ENCODE measurements at places on chromosomes 11 and 22.

GRCh38 chr11:17898782-17899181 lies 114.1 kb downstream of the SERGEF start:
- DNase-seq, result no peak

DNA sequence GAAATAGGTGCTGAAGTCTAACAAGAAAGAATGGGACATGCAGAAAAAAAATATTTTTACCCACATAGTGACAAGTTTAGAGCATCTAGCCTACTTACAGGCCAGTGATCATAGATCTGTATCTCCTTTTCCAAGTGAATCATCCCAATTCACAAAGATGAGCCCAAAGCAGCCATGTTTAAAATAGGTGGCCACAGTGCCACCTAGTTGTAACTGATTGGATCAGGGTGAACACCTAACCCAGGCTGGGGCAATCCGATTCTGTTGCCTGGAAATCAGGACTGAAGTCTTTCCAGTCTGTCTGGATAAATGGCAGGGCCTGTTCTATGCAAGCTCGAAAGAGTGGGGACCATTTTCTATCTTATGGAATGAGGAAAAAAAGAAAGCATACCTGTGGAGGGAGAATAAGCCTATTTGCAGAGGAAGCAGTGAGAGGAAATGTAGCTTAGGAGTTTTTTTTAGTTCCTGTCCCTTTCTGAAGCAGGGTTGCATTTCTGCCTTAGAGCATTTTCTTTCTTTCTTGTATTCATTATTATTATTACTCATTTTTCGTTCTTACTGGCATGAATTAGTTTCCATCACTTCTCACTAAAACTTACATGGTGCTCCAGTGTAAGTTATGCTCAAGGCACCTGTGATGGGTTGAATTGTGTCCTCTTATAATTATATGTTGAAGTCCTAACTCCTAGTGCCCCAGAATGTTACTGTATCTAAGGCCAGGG lies 113.2 kb upstream of the RAG2 start:
- no peak for DNase-seq

DNA sequence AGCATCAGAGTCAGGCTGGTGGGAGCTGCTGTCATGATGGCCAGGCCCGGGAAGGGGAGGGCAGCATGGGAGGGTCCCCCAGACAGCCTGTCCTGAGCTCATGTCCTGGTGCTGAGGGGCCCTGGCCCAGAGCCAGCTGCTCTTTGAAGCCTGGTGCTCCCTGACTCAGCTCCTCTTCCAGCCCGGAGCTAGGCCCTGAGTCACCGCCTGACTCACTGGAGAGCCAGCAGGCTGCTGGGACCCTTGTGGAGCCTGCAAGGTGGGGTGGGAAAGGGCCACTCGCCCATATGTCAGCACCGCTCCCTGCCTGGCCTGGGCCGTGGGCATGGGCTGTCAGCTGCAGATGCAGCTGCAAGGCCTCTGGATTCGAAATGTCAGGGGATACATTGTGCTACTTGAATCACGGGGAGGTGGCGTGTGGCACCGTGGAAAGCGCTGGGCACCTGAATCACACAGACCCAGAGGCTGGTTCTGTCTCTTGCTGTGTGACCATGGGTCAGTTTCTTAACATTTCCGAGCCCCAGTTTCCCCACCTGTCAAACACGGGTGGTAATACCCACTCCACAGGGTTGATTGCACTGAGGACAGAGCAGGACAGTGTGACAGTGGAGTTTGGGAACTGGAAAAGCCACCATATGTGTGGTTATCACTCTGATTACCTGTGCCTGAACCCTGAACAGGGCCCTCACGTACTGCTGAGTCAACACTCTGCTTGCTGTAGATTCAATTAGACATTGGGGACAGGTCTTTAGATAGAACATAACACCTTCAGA lies 4.4 kb downstream of the CACNA1I start:
- DNase-seq, result no peak

DNA sequence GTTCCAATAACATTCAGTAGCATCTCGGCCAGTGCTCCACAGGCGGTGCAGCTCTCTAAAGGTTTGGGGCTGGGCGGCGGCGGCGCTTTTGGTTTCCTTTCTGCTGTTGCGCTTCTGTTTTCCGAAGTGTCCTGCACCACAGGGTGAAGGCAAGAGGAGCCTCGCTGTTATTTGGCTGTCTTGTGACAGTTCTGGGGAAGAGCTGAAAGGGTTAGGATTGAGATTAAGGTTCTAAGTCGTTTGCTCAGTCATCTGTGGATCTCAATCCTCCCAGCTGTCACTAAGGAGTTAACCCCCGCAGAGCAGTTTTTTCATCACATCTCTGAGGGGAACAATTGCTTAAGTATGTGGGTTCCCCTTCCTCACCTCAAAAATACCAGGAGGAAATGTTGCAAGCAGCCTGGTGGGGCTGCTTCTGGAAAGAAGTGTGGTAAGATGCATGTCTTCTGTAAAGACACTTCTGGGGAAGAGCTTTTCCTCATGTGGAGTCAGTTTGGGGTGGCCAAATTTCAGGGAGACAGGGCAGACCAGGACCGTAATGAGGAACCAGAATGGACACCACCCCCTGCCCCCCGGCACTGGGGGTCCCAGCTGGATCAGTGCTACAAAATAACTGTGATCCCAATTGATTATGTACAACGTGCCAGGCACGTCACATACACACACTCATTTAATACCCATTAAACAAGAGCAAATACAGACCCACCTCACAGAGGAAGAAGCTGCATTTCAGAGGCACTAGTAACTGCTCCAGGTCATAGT lies 14.2 kb downstream of the TMEM121B start:
- DNase-seq, result peak; percentile 37

- DNase-seq, result no peak
Observed at GRCh38 chr11:92964471-92964870, 5.0 kb upstream of the MTNR1B start.

- DNase-seq, result no peak
Observed at GRCh38 chr22:21714786-21715185, 20.8 kb downstream of the YPEL1 start.

DNA sequence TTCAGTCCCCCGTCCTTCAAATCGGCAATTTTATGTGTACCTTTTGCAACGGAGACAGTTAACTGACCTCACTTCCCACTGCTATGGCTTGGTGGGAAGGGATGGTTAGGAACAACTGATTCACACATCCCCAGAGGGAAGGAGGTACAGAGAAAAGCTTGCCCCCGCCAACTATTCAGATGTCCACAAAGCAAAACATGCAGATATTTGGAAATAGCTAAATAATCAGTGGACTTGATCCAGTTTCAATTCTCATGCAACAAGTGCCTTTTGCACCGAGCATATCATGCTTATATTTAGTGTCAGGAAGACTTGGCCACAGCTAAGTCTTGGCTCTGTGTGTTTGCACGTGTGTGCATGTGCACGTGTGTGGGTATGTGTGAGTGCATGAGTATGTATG lies 144.6 kb downstream of the SNX19 start:
- DNase-seq, result no peak

GRCh38 chr11:132802947-132803346 lies 729.4 kb downstream of the OPCML start:
- DNase-seq, result no peak

GRCh38 chr11:46475926-46476545 lies 84.5 kb upstream of the CHRM4 start:
- no peak for DNase-seq

DNA sequence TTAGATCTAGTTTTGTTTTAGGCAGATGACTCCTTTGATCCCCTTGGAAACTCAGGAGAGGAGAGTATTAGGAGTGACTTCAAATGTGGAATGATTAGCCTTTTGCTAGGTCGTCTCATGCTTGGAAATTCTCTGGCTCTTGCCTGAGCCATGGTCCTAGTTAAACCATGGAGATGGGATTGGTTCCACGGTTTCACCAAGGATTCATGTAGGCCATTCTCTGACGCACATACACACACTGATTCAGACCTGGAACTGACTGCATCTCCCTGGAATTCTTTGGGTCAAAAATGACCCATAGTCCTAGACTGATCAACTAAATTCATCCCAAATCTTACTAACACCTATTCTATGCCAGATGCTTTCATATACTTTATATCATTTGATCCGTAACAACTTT lies 56.5 kb downstream of the POLD3 start:
- DNase-seq, result no peak

DNA sequence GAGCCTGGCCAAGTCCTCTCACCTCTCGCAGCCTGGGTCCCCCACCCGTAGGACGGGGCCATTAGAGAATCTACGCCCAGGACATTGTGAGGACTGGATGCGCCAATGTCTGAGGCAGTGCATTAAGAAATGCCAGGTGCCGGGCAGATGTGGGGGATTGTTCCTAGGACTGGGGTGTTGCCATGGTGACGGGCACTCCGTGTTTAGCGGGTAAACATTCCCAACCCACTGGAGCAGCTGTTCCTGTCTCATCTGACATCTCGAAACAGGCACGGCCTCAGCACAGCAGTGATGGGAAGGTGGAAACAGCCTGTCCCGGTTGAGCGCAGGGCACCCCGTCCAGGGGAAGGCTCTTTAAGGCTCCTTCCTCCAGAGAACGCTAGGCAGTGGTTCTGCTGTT lies 99.6 kb upstream of the RTL6 start:
- no peak for DNase-seq

DNA sequence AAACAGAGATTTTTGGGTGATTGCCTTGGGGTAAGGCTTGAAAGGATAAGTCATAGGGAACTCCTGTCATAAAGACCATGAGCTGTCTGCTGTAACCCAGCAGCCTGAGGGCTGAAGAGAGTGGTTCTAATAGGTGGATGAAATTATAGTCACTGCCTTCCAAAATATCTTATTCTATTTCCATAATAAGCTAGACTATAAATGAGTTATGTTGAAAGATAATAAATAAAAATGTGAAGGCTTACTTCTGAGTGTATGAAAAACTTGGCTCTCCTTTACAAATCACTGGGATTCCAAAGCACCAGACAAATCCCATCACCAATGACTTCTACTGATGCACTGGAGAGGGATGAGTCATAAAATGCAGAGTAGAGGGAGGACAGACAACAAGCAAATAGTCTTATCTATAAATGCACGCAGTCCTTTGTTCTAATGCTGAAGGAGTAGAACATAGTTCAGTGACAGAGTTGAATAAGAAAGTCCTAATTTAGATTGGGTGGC lies 775.0 kb upstream of the LRRC4C start:
- DNase-seq, result no peak

DNA sequence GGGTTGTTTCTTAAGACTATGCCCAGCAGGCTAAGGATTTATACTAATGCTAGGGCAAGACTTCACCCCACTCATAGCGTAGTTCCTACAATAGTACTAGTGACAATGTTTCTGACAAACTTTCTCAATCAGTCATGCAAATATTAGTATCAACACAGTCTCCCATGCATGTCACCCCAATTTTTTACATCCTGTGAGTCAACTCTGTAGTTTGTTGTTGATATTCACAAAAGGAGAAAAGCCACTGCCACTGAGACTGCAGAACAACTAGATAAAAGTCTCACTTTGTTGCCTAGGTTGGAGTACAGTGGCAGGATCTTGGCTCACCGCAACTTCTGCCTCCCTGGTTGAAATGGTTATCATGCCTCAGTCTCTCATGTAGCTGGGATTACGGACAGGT lies 155.2 kb downstream of the RBFOX2 start:
- no peak for DNase-seq

DNA sequence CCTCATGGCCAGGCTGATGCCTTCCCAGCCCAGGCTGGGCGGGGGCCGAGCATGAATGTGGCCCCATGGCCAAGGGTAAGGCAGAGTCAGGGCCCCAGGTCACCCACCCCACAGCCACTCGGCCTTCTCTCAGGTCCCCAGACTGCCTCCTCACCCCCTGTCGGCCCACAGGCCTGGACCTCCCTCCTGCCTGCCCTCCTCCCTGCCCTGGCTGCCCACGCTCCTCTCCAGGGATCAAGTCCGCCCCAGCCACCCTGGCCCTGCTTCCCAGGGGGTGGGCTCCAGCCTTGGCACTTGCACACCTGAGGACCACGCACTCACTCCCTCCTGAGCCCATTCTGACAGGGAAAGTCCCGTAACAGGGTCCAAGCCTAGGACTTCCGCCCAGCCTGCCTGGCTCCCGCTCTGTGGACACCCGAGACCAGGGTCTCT lies 37.8 kb upstream of the TH start:
- no peak for DNase-seq

- no peak for DNase-seq
Observed at GRCh38 chr11:63845303-63845702, 6.4 kb downstream of the MARK2 start.

DNA sequence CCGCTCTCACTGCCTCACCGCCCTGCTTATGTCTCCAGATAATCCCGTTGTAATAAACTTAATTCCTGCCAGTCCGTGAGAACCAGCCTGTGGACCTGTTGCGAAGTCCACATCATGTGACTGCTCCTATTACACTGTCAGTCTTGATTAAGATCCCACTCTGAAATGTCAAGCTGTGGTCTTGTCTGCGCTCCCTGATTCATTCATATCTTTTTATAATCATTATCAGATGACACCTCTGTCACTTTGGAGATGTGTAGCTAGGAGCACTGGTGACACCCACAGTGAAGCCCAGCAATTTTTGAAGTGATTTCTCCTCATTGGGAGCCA lies 377.3 kb downstream of the TBC1D22A start:
- no peak for DNase-seq

- DNase-seq, result no peak
Observed at GRCh38 chr11:8309862-8310261, 46.2 kb upstream of the LMO1 start.

DNA sequence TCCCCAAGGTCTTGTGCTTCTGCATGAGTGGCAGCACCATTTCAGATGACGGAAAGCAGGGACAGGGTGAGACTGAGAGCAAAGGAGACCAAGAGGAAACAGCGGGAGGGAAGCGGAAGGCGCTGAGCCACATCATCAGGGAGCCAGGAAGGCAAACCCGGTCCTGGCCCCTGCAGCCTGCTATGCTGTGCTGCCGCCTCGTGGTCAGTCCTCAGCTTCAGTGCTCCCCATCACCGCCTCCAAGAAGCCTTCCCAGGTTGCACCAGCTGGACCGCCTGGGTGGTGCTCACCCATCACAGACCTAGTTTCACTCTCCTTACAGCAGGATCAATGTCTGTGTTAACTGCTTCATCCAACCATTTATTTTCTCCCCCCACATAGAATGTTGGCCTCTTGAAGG lies 73.0 kb upstream of the PHF21B start:
- peak; percentile 36 for DNase-seq

DNA sequence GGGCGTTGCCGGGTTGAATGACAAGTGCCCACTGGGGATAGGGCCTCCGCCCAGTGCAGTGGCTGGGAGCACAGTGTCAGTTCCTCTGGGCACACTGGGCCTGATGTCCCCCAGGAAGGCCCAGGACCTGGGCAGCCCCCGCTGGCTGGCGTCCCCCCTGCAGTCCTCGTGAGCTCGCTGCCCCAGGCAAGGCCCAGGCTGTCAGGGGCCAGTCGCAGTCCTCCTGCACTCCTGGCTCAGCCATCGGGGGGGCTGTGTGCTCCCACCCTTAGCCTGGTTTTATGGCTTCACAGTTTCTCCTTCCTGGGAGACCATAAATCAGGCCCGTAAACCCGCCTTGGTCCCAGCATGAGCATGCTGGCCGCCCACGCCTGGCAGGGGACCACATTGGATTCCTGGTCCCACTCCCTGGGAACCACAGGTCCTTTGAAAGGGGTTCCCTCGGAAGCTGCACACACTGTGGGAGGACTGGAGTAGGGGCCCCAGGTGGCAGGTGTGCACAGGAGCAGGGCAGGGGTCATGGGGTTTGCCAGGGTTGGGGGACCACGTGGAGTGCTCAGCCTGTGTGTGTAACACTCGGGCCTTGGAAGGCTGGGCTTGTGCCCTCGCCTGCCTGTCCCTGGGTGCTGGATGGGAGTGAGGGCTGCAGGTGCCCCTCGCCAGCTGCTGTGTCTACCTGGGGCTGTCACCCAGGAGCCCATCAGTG lies 113.6 kb downstream of the KCNQ1OT1 start:
- peak; percentile 0 for DNase-seq

All from activated CD4-positive, alpha-beta T cell treated with anti-CD3 and anti-CD28 coated beads for 48 hours (primary cell).